ENCODE measurements at places on chromosomes 11 and 22.
A peak's percentile ranks its signal among the peaks of the same experiment; 100 is the strongest.

GRCh38 chr11:94532211-94532610 lies 11.5 kb upstream of the FUT4 start:
- no peak for DNase-seq

DNA sequence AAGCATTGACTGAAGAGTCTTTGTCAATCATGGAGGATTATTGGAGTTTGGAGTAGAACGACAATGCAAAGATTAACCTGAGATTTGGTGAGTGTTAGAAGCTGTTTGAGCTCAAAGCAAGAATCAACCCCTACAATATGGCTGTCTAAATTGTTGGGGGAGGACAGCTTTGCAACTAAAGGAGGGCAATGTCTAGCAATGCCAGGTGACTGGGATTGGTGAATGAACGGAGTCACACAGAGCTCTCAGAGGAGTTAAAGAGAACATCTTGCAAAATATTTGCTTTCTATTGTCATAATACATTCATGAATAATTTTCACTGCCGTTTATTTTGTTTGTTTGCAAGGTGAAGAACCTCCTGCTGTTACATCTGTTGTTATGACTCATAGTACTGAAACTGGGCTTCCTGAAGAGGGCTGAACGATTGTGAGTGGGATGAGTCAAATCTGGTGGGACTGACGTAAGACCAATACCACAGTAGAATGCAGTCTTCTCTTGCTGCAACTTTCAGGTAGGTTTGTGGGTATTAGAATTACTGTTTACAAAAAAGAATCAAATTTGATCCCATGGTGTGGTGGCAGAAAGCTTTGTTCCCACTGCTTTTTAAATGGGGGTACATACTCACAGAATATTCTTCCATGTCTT lies 281.9 kb downstream of the CADM1 start:
- peak; percentile 67 for DNase-seq

DNA sequence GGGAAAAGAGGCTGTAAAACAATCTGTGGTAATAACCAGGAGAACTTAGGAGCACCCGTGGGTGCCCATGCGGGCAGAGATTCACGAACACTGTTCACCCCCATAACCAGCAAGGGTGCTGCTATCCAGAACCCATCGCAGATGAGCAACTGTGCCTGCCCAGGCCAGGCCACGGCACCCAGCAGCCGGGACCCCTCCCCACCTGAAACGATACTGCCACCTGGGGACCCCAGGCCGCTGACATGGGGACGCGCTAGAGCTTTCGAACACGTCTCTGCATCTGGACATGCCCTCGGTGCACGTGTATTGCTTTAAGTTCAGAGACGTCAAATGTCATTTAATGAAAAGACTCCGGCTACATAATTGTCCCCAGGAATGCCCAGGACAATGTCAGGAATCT lies 14.3 kb upstream of the MUC2 start:
- DNase-seq: no peak

DNA sequence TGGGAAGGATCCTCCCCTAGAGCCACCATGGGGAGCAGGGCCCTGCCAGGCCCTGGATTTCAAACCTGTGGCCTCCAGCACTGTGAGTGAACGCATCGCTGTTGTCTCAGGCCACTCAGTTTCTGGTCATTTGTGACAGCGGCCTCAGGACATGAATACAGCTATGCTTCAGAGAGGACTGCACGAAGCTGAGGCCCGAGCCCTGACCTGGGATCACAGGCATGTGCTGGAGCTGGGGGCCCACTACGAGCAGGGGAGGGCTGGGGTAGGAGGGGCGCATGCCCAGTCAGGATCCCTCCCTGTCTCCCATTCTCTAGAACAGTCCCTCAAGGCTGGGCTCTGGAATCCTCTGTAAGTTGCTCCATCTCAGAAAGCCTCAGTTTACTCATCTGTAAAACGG lies 242.1 kb downstream of the CTTN start:
- no peak for DNase-seq

All from NCI-H1436 treated with DMSO at 0.1 percent for 48 hours (cell line).